ENCODE measurements at places on chromosomes 4 and X.

- no peak for DNase-seq
These were observed 133.9 kb downstream of the CORIN start for GRCh38 chr4:47703956-47704355.

DNA sequence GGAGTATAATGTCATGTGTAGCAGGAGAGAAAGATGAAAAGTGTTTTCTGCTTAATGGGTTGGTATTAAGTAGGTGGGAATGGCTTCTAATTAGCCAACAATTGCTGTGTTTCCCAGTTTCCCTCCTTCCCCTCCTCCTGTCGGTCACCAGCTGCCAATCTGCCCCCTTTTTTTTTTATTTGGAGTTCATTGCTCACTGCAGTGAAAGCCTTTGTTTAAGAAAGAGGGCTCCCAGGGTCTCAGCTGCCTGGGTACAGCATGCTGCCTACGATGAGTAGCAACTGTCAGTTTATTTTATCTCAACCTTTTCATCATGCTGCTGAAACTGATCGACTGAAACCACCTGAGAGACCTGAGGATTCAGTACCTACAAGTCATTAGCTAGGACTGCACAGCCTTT lies 149.0 kb downstream of the POU4F2 start:
- no peak for DNase-seq

- DNase-seq: no peak
These were observed 11.5 kb downstream of the COL25A1 start for GRCh38 chr4:109290918-109291317.

- peak; percentile 90 for DNase-seq
These were observed 247.8 kb upstream of the DKK2 start for GRCh38 chr4:107283587-107284559.

- no peak for DNase-seq
These were observed 18.9 kb upstream of the GPR101 start for GRCh38 chrX:137052643-137053235.

- DNase-seq: no peak
These were observed 9.2 kb downstream of the MAMLD1 start for GRCh38 chrX:150372280-150372679.

DNA sequence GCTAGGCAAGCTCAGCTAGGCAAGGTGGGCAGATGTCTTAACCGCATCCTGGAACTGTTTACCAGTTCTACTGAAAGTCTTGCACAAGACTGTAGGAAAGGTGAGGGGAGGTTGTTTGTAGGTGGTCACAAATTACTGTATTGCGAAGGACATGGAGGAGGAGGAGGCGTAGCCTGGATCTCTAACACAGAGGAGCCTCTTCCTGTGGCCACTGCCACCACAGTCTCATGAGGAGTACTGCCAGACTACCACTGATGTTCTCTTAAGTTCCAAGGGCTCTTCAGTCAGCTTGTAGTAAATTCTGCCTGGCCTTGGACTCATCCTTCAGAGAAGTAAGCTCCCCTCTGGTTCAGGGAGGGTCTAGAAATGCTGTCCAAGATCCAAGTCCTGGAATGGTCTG lies 258.6 kb downstream of the FAT4 start:
- no peak for DNase-seq

DNA sequence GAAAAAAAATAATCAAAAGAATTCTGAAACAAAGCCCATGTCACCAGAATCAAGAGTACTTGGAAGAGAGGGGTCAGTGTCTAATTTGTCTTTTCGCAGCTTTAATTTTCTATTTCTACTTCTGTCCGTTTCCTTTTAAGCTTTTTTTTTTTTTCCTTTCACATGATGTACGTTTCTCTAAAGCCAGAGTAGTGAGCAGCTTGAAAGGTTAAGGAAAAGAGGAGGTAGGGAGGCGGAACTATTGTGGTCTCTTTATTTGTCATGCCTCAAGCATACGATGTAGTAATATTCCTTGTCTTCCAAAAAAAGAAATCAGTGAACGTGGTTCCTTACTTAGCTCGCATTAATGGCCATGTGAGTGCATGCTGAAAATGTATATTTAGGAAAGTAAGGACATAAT lies 311.5 kb downstream of the TENM3 start:
- no peak for DNase-seq

GRCh38 chrX:45709381-45709780 lies 508.7 kb upstream of the DIPK2B start:
- no peak for DNase-seq

- DNase-seq: no peak
These were observed 101.1 kb downstream of the PHOX2B start for GRCh38 chr4:41647383-41647782.

DNA sequence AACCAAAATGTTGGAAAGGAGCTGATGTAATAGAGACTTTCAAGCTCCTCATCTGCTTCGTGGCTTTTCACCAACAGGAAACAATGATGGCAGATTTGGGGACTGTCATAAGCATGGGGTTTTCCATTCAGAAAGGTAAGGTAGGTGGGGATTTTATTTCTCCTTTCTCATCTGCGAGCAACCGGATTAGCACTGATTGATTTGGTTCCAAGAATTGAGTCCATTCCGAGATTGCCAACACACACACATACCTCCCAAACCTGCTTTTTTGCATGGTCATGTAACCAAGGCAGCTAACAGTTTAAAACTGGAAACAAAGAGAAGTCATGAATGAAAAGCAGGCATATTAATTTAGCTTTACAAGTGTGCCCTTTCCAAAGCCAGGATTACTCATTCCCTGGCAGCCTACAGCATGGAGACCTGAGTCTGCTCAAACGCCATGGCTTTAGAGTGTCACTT lies 63.0 kb upstream of the LNX1 start:
- DNase-seq: no peak

DNA sequence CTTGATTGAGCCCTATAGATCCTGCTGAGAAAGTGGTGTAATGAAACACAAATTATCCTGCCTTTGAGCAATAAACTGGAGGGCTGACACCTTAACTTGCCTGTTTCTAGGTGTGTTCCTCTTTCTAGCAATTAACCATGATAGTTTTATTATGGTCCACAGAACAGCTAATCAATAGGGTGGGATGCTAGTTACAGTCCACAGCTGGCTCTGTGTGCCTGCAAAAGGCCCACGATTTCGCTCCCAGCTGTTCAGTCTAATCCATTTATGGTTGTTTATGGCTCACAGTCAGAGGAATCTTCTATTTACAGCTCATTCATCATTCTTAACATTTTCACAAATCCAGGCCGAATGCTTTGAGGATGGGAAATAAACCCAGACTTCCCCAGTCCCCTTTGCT lies 674.9 kb downstream of the SMARCA1 start:
- no peak for DNase-seq

DNA sequence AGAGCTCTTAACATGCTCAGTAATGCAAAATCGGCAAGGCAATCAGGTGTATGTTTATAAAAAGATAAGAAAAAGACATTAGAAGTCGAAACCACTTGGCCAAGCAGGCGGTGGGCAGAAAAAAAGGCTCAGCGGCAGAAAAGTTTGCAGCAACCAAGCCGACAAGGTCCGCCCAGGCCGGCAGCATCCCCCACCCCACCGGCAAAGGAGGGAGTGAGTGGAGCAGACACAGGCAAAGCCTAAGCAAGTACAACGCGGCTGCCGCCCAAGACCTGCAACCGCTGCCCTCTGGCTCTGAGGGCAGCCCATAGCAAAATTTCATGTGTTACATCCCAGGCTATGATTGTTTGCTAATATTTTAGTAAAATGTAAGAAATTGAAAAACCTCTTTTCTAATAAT lies 125.4 kb upstream of the ZCCHC13 start:
- DNase-seq: no peak

DNA sequence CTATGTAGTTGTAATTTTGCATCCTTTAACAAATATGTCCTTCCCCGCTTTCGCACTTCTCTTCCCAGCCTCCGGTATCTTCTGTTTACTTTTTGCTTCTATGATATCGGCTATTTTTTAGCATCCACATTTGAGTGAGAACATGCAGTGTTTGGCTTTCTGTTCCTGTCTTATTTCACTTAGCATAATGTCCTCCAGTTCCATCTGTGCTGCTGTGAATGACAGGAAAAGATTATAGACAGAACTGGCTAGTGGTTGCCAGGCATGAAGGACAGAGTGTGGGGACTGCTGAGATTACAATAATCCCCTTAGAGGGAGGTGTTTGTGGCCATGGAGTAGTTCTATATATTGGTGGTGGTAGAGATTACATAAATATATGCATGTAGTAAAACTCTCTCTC lies 588.6 kb downstream of the NLGN4X start:
- DNase-seq: no peak

- no peak for DNase-seq
These were observed 165.0 kb downstream of the RAPGEF2 start for GRCh38 chr4:159267869-159268285.

DNA sequence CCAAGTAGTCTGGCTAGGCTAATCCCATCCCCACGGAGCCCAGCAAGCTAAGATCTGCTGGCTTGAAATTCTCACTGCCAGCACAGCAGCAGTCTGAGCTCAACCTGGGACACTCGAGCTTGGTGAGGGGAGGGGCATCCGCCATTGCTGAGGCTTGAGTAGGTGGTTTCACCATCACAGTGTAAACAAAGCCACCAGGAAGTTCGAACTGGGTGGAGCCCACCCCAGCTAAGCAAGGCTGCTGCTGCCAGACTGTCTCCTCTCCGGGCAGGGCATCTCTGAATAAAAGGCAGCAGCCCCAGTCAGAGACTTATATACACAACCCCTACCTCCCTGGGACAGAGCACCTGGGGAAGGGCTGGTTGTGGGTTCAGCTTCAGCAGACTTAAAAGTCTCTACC lies 639.6 kb downstream of the IQCM start:
- no peak for DNase-seq

GRCh38 chr4:168257768-168258167 lies 60.8 kb downstream of the DDX60 start:
- DNase-seq: no peak

GRCh38 chr4:104589264-104589868 lies 94.7 kb upstream of the CXXC4 start:
- DNase-seq: no peak

DNA sequence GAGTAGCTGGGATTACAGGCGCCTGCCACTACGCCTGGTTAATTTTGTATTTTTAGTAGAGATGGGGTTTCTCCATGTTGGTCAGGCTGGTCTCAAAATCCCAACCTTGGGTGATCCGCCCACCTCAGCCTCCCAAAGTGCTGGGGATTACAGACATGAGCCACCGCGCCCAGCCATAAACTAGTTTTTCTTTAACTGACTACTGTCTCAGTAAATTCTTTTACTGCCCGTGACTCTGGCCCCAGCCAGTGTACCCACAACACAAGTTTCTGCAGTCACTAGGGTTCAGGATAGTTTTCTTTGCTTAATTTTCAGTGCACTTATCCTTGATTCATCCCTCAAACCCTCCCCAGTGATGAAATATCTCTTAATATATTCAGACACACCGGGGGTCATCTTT lies 8.3 kb downstream of the SHROOM2 start:
- DNase-seq: no peak

DNA sequence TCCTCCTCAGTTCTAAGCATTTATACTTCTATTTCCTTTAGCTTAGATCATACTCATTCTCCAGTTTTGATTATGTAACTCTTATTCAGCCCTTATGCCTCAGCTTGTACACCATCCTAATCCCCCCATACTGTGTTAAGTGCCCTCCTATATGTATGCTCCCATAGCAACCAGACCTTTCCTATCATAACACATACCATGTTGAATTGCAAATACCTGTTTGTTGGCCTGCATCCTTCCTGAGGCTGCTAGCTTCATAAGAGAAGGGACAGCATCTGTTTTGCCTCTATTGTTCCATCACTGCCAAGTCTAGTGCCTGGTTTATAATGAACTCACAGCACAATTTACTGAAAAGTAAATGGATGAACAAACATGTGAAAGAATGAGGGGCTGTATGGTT lies 443.7 kb downstream of the CENPC start:
- DNase-seq: no peak

DNA sequence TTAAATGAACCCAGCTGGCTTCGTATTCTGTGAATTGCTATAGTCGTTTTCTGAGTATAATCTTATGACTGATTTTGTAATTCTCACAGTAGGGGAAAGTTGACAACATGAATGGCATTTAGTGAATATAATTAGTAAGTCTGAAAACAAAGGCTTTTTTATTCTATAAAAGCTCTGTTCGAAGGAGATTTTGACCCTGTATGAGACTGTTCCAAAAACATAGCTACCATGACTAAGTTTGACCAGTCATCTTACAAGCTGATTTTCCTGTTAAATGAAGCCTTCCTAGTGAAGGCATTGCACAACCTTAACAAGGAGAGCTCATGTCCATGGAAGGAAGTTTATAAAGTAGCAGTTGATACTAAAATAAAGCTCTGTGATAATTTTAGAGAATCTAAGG lies 242.3 kb downstream of the RPA4 start:
- no peak for DNase-seq

DNA sequence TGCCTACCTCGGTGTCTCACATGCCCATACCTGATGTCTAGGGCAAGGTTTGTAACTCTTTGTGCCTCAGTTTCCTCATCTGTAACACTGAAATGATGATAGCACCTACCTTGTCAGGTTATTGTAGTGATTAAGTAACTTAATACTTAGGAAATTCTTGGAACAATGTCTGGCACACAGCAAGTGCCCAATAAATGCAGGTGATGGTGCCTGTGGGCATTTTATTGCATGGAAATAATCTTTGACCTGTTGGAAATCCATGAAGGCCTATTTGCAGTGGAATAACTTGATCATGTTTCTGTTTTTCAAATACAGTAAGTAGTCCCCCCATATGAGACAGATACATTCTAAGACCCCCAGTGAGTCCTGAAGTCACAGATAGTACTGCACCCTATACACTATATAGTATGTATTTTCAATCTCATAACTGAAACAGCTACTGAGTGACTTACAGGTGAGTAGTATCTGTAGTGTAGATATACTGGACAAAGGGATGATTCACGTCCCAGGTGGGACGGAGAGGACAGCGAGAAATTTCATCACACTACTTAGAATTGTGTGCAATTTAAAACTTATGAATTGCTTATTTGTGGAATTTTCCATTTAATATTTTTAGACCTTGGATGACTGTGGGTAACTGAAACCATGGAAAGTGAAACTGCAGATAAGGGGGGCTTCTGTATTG lies 42.1 kb downstream of the AFF1 start:
- no peak for DNase-seq

- no peak for DNase-seq
These were observed 411.2 kb downstream of the DTHD1 start for GRCh38 chr4:36692586-36692985.

- no peak for DNase-seq
These were observed 199.6 kb downstream of the VEGFC start for GRCh38 chr4:176592976-176593670.

DNA sequence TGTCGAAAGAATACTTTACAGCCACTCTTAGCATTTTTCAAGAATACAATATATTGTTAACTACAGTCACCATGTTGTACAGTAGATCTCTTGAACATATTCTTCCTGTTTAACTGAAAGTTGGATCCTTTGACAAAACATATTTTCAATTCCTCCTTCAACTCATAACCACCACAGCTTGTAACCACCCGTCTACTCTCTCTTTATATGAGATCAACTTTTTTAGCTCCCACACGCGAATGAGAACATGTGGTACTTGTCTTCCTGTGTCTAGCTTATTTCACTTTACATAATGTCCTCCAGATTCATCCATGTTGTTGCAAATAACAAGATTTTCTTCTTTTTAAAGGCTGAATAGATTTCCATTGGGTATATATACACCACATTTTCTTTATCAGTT lies 338.3 kb upstream of the IGFBP7 start:
- DNase-seq: no peak

- DNase-seq: no peak
These were observed 354.7 kb downstream of the STIM2 start for GRCh38 chr4:27215220-27215826.

- no peak for DNase-seq
These were observed 215.5 kb upstream of the BCOR start for GRCh38 chrX:40313269-40313668.

GRCh38 chrX:155745792-155746191 lies 133.0 kb upstream of the TMLHE start:
- DNase-seq: no peak

Measured in AG04450 (cell line).